Hepatocyte (in vitro differentiated cells): ENCODE measurements at places on chromosomes 1 and 21. TPM values are rescaled to one million over a fixed set of nuclear protein-coding genes. Genes with fewer than 3 reads are reported as not detected.

DNA sequence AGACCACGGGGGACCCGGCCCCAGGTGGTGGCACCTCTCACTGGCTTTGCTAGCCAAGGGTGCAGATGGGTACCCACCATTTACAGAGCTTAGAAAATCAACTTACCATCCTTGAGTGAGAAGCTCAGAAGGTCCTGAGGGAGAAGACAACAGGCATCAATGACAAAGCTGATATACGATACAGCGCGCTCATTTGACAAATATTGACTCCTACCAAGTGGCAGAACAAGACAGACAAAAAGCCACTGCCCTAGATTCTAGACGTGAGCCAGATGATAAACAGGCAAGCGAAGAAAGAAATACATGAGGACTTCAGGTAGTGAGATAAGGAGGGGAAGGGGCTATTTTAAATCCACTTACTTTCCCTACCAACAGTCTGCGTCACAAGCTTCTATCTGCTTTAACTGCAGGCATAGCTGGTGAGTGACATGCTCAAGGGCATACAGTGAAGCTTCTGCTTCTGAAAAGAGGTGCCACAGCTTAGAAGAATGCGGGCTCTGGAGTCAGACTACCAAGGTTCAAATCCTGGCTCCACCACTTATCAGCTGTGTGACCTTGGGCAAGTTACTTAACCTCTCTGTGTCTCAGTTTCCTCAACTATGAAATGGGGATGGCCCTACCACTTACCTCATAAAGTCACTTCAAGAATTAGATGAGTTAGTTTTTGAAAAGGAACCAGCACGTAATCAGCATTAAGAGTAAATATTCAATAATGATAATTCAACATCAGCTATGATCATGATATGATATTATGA, 29.1 kb downstream of the TMCO4 start:
- DNase-seq, result no peak

DNA sequence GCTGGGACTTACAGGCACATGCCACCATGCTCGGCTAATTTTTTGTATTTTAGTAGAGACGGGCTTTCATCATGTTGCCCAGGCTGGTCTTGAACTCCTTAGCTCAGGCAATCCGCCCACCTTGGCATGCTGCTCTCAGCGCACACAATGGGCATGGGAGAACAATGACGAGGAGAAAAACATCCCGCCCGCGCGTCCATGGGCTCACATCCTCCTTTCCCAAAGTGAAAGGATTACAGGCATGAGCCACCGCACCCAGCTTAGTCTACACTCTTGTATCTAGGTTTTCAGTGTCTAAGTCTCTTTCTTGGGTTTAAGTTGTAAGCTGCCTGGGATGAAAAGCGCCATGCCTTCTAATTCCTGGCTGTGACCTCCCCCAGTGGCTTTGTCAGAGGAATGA, 37.9 kb downstream of the CDK18 start:
- no peak for DNase-seq

GRCh38 chr1:47643306-47644211, 205.7 kb downstream of the FOXD2 start:
- DNase-seq, result peak; percentile 57

DNA sequence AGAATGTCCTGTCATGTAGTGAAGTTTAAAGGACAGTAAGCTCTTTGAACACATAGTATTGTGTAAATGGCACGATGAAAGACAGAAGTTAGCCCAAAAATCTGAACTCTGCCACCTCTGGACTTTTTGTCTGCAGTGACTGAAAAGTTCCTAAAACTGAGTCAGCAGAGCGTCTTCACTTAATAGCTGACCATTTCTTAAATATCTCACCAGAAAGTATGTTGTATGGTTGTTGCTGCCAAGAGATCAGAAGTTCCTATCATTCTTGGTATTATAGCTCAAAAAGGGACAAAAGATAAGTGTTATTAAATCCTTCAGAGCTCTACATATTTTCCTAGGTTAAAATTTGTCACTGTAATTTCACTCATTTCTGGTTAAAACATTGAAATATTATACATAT, 1003.0 kb downstream of the TTLL7 start:
- no peak for DNase-seq

The CLDN8 gene
- 0.44 and 0.64 TPM in 2 replicates for polyA plus RNA-seq

The DYNLT5 gene
- polyA plus RNA-seq, result 0.13 TPM in 1 of 2 replicates, not detected in the other

DNA sequence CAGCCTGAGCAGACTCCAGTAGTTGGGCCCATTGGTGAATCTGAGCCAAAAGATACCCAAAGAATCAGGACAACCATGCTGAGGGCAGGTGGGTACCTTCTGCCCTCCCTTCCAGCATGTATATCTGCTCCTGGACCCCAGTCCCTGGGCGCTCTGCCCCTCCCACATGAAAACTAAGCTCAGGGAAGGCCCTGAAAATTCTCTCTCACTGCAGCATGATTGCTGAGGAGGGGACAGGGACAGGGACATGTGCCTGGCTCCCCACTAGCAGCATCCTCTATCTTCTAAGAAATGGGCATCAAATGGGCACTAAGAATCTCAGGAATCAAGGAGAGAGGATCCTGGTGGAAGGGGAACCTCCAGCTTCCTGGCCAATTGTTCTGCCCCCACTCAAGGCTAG, 446.0 kb downstream of the MATN1 start:
- DNase-seq, result no peak
